HT-29 (cell line): ENCODE measurements at places on chromosomes 4 and X. TPM values are rescaled to one million over a fixed set of nuclear protein-coding genes. Genes with fewer than 3 reads are reported as not detected.

GRCh38 chrX:129773649-129774458 lies 5.9 kb upstream of the SASH3 start:
- DNase-seq: peak; percentile 35

DNA sequence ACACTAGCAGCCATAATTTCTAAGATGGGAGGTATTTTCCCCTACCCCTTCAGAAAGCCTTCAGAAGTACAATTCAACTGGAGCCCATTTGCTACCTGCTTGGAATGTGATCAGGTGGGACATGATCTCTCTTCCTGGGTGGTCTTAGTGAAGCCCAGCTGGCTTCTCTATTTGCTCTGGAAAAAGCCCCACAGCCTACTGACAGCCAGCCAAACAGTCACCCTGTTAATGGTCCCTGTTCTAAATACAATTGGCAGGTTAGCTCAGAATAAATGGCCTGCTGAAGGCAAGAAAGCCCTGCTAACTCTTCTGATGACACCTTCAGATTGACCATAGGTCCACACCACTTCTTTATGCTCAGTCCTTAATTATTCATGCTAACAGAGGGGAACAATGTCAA lies 39.9 kb downstream of the HS6ST2 start:
- no peak for DNase-seq

DNA sequence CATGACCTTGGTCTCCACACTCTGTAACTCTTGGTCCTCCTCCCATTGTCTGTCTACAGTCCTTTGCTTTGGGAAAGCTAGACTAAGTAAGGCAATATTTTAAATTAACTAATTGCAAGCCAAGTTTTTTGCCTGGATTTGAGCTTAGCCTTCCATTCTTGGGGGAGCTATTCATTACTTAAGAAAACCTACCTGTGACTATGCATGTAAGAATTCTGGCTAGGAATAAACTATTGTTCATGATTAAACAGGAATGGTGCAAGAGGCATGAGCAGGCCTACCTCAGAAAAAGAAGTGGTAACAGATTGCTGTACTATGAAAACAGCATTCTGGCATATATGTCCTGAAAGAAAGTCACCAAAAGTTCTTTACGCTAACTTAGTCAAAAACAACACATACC lies 309.4 kb downstream of the MAPK10 start:
- DNase-seq: no peak

DNA sequence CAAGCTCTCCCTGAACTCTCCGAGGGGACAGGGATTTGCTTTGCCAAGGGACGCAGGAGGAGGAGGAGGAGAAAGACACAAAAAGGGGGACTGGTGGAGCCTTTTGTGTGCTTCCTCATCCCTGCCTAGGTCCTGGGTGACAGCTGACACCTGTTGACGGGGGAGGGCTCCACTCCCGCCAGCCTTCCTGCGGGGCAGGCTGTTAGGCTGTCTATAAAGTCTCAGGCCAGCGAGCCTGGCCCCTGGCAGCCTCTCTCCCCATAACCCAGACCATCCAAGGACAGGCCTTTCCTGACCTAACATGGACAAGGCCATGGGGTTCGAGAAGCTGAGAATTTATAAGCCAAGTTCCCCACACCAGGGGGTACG lies 832 bp upstream of the EVC2 start:
- DNase-seq: no peak

DNA sequence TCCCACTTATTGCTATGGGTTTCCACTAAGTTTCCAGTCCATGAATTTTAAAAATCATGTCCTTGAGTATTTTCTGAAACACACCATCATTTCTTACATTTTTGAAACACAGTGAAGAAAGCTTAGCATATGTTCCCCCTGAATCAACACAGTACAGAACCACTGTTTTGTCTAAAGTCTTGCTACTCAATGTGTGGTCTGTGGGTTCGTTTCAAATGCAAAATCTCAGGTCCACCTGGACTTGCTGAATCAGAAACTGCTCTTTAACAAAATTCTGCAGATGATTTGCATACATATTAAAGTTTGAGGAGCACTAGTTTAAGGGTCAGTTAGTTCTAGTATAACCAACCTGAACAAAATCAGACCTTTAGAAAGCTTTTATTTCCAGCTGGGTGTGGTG lies 60.4 kb downstream of the SUPT20HL2 start:
- DNase-seq: no peak

- DNase-seq: no peak
Observed at GRCh38 chr4:132662456-132662855, 486.6 kb upstream of the PCDH10 start.

DNA sequence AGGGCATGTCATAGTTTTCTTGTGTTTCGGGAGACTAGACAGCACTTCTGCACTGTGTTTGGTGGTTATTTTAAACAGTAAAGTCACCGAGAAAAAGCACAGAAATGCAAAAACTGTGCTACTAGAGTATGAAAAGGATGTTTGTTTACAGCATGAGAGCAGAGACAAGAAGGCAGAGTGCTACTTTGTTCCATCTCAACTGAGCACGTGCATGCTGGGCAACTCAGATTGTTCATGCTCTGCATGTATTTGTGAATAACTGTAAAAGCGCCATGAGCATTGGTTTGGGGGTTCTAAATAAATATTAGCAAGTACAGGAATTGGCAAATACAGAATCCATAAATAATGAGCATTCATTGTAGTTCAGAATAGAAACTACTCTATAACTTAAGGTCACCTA lies 7.4 kb downstream of the EVC start:
- DNase-seq: no peak

GRCh38 chr4:953574-953915 lies 19.8 kb downstream of the DGKQ start:
- DNase-seq: no peak

The KCTD8 gene
- total RNA-seq: not detected in 2 replicates

The GSX2 gene
- not detected in 2 replicates for total RNA-seq

The AFM gene
- not detected in 2 replicates for total RNA-seq
